ENCODE measurements at places on chromosomes 1 and 21.

- DNase-seq, result no peak
These were observed 734.5 kb downstream of the PTPRU start for GRCh38 chr1:29970747-29971325.

DNA sequence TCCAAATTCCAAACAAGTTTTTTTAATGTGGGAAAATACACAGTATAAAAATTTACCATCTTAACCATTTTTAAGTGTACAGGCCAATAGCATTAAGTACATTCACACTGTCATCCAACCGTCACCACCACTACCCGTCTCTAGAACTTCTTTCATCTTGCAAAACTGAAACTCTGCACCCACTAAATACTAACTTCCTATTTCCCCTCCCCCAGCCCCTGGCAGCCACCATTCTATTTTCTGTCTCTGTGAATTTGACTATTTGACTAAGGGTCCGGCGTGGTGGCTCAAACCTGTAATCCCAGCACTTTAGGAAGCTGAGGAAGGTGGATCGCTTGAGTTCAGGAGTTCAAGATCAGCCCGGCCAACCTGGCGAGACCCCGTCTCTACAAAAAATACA lies 36.1 kb downstream of the CLSTN1 start:
- no peak for DNase-seq

GRCh38 chr1:229015806-229016205 lies 255.1 kb upstream of the RAB4A start:
- no peak for DNase-seq

DNA sequence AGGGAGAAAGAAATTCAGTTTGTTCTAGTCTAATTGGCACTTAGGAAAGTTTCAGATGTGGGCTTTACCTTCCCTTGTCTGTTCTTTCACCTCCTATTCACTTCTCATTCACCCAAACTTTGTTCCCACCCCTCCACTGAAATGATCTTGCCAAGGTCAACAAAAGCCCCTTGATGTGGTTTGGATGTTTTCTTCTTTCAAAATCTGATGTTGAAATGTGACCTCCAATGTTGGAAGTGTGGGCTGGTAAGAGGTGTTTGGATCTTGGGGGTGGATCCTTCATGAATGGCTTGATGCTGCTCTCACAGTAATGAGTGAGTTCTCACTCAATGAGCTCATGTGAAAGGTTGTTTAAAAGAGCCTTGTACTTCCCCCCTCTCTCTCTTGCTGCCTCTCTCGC lies 379.3 kb downstream of the HHIPL2 start:
- DNase-seq, result no peak

DNA sequence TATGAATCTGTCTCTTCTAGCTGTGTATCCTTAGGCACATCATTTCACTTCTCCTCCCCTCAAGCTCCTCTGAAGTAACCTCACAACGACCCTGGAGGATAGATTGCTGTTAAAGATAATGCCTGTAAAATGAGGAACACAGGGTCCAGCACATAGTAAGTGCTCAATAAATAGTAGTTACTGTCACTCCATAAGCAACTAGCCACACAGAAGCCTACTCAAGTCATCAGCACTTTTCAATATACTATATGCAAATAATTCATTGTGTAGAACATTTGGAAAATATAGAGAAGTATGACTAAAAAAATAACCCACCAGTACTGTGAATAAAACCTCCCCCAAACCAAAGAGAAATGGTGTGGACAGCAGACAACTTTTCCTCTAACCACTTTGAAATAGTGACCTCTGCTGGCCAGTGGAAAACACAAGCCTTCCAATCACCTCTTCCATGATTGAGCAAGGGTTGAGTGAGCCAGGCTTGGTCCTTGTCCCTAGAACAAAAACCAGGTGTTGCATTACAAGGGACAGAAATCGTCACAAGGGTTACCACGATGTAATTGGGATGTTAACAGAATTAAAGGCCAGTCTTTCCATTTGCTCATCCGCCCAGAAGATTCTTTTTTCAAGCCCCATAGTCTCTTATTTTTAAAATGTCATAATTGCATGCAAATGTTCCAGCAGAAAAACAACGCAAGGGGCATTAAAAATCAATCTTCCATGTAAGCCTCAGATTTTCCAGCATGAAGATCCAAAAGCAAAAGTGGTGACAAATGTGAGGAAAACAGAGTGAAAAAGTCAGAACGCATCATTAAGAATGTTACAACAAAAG lies 15.7 kb upstream of the GLIS1 start:
- DNase-seq, result no peak

DNA sequence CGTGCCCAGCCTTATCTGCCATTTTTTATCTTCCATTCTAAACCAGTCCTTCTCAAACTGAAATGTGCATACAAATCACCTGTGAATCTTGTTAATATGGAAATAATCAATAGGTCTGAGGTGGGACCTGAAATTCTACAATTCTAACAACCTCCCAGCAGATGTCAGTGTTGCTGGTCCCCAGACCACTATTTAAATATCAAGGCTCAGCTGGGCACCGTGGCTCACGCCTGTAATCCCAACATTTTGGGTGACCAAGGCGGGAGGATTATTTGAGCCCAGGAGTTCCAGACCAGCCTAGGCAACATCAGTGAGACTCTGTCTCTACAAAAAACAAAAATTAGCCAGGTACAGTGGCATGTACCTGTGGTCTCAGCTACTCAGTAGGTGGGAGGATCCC lies 4.1 kb downstream of the UQCRHL start:
- DNase-seq, result no peak

GRCh38 chr1:116265931-116266863 lies 106.8 kb upstream of the ATP1A1 start:
- no peak for DNase-seq

GRCh38 chr1:20530901-20531300 lies 21.5 kb upstream of the FAM43B start:
- DNase-seq, result no peak
